Choroid plexus epithelial cell (primary cell): ENCODE measurements at places on chromosomes 3 and 15.
A peak's percentile ranks its signal among the peaks of the same experiment; 100 is the strongest.

- no peak for DNase-seq
Observed at GRCh38 chr3:34107669-34108068, 309.2 kb downstream of the PDCD6IP start.

GRCh38 chr15:48120745-48121144, at the start of gene SLC24A5:
SLC24A5 (plus strand) TSS chr15:48120990; CDS start chr15:48121045, 55 bp downstream.
- no peak for DNase-seq

DNA sequence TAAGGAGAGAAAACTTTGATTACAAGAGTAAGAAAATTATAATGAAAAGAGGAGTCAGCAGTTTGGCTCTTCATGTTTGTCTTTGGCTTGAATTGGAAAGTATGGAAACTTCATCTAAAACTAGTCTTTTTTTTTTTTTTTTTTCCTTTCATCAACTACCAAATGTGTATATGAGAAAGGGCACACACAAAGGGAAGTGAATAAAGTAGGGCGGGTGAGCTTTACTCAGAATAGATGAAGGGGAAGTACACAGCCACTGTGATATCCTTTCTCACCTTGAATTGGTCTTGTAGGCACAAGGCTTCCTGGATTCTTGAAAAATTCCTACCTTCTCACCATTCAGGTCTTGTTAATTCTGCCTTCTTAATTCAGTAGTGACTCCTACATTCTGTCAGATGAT, 652.3 kb upstream of the KCNMB2 start:
- DNase-seq = no peak

DNA sequence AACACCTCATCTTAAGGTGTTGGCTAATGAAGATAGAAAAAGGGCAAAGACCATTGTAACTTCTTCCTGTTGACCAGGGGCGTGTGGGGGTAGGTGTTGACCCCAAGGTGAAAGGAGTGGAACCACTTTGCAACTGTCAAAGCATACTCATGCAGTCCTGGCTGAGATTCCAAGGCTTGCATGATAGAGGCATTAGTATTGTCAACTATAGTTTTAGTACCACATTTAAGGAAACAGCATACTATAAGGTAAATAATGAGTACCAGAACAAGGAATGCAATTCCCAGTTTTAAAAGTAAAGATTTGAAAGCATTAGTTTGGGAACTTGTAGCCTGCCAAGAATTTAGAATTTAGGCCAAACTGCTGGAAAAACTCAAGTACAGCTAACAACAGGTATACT, 27.8 kb upstream of the ADGRG7 start:
- no peak for DNase-seq

- DNase-seq = no peak
Observed at GRCh38 chr15:73952171-73952912, 26.1 kb downstream of the LOXL1 start.

DNA sequence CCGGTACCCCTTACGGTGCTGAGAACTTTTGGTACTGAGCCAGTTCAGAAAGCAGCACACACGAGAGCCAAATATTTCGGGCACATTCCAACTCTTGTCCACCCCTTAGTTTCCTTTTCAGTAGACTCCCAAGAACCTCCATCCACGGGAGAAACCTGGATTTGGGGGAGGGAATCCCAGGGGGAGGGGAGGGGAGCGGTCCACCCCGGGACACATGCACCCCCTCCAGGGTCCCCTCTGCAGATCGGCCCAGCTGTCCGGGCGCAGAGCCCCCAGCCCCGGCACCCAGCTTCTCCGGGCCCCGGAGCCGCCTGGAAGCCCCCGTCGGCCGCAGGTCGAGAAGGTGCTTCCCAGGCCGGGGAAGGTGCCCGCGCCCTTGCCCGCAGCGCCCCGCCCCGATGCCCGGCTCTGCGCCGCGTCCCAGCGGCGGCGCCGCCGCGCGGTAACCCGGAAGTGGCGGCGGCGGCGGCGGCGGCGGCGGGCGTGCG, 455 bp upstream of the ABHD17C start:
- peak; percentile 44 for DNase-seq
